ENCODE measurements at places on chromosomes 3 and 15.

GRCh38 chr3:171620825-171621434, 160.7 kb upstream of the TNIK start:
- DNase-seq: no peak

DNA sequence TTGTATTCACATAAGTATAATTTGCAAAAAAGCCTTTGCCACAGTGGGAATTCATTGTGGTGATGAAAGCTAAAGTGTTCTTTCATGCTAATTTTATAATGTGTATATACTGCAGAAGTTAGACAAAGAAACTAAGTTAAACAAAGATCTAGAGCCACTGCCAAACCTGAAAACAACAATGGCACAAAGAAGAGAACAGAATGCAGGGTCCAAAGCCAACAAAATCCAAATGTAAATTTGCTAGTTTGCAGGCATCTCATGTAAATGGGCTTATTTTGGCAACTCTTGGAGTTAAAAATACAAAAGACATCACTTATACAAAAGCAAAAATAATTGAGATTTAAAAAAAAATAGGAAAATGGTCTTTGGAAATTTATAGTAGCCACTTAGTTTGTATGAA, 123.0 kb downstream of the TCF12 start:
- no peak for DNase-seq

GRCh38 chr3:159191447-159191846, 389.6 kb downstream of the MFSD1 start:
- no peak for DNase-seq

DNA sequence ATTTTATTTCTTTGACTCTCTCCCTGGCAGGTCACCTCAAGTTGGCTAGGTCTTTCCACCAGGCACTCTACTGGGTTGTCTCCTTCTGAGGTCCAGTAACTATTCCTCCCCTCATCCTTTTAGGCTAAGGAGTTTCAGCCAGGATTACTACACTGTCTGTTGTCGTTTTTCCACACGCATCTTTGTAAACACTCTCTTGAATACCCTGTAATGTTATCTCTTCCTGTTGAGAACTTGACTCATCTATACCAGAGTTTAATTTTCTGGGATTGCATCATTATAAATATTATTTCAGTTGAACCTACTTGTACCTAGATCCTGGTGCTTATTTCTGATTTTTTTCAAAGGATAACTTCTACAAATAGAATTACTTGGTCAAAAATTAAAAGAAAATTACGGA, 138.3 kb downstream of the SQOR start:
- DNase-seq: no peak

DNA sequence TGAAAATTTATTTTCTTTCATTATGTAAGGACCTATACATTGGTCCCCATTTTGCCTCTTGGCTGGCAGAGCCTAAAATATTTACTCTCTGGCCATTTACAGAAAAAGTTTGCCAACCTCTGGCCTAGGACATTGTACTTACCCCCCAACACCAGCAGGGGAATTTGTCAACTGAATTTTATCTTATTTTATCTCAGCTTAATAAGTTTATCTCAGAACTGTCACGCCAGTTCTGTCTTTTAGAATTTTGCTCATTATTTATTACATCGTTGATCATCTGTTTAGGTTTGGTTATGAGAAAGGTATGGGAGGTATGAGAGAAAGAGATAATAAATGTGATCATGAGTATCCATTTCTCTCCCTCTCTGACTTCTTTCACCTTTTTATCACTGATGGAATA, 38.3 kb downstream of the CHD2 start:
- no peak for DNase-seq

GRCh38 chr3:168249205-168249549, 153.5 kb upstream of the GOLIM4 start:
- DNase-seq: no peak

DNA sequence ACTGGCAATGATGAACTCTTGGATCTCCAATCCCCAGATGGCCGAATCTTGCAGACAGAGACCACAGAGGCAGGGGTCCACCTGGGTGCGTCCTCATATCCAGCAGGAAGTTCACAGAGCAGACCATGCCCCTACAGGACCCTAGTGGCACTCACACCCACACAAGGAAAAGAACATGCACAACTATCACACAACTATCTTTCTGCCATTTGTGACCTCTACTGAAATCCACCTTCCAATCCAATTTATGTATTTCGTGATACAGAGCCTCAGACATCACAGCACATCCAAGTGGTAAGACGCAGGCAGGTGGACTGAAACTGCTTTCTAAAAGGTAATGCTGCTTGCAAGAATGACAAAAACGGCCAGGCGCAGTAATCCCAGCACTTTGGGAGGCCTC, 44.6 kb upstream of the SPATA12 start:
- no peak for DNase-seq

- no peak for DNase-seq
Measured at GRCh38 chr15:66359740-66360139, 3.3 kb upstream of the TIPIN start.

DNA sequence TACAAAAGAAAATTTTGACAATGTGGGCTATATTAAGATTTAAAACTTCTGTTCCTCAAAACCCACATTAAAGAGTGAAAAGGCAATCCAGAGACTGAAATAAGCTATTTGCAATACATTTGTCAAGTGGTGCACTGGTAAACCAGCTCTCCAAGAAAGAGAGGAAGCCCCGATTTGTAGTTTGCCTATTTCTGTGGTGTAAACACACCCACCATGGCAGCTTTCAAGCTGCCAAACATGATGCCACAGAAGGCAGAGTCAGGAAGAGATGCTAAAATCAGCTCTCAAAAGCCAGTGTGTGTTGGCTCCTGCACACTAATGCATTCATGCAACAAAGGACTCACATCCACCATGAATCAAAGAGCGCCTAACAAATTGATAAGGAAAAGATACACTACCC, 17.5 kb downstream of the RFTN1 start:
- no peak for DNase-seq

GRCh38 chr3:71103430-71103921, 480.1 kb downstream of the FOXP1 start:
- DNase-seq: no peak

DNA sequence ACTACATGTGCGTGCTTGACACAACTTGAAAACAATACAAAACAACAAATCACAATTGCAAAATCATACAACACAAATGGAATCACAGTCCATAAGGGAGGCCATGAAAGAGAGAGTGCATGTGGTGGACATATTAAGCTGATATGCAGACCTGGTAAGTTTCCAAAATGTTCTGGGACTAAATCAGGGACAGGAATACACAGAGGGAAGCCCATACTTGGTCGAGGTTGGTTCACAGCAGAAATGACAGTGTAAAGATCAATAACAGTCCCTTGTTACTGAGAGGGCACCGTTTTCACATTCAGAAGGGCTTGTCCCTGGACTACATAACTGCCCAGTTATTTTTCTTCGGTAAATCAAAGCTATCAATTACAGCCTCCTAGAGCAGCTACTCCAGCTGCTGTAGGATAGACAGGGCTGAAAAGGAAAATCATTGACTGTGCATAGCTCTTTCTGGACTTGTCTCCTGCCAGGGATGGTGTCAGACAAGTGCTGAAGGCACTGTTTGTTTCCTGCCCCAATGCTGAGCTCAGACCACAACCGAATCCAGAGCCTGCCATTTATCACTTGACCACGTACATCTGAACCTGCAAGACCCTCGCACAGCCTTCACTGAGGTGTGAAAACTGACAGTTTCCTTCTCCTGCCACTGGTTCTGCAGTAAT, 79.5 kb upstream of the KCNMB2 start:
- no peak for DNase-seq

DNA sequence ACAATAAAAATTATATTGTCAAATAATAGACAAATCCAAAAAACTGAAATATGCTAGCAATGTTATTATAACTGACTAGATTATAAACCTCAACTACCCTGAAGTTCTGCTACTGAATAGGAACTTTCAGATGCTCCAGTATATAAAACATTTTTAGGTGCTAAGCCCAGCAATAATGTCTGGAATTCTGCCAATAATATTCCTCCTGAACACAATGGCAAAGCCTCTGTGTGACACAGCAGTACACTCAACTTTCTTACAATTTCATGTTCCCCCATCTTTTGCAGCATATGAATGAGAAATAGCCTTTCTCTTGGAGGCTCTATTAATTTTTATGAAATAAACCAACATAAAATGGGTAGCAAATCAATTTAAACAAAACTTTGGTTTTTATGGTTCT, 29.5 kb downstream of the ATOSA start:
- no peak for DNase-seq

DNA sequence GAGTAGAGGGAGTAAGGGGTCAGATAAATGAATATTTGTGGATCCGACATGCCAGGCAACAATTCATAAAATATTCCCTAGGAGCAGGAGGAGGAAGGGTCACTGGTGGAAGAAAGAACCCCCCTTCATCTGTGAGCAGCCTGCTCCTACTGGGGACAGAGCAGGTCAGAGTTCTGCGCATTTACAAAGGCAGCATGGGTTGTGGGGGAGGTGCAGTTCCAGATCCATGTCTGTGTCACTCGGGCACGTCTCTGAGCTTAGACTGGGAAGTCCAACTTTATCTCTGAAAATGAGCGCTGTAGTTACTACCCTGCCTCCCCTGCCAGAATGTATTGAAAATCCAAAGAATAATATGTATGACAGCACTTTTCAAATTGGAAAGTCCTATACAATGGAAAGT, 115.2 kb downstream of the GABRG3 start:
- DNase-seq: no peak

- DNase-seq: no peak
Measured at GRCh38 chr3:123155471-123156011, 46.2 kb upstream of the SEC22A start.

DNA sequence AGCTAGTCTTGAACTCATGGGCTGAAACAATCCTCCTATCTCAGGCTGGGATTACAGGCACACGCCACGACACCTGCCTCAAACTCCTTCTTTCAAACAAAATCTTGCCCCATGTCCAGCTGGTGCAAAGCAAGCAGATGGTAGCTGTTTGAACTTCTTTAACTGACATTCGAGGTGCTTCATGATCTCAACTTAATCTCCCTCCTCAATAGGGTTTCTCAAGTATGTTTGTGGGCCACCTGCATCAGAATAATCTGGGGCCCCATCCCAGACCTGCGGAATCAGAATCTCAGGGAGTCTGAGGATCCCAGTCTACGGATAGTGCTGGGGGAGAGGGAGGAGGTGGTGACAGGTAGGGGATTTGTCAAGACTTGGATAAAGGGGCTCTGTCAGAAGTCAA, 20.9 kb upstream of the TRH start:
- DNase-seq: no peak

- no peak for DNase-seq
Measured at GRCh38 chr3:149142682-149143081, 13.2 kb downstream of the HPS3 start.

DNA sequence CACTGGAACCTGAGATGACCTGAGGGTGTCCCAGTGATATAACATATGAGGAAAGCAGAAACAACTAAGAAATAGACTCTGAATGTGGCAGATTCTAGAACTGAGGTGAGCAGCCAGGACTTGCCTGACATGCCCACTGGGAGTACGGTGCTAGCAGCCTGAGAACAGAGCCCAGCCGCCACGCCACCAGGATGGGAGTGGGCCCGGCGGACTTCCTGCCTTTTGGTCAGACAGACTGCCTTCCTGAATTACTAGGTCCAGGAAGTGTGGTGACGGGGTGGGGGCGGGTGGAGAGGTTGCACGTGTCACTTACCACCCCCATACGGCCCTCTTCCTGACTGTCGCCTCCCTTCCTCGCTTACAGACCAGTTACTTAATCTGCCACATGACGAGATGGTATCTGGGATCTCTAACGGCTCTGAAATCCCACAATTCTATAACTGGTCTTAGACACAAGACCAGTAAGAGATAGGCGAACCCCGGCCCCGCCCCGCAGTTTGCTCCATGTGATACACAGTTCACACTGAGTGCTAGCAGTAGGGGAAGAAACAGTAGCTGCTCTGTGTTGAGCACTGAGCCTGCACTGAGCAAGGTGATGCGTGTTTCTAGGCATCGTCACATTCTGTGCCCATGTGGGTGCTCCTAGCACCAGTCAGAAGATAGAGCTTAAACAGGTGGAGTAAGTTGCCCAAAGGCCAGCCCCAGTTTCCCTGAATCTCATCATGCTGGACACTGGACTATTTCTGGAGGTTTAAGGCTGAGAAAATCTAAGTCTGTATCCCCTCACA, 95.7 kb downstream of the CPN2 start:
- peak; percentile 48 for DNase-seq

DNA sequence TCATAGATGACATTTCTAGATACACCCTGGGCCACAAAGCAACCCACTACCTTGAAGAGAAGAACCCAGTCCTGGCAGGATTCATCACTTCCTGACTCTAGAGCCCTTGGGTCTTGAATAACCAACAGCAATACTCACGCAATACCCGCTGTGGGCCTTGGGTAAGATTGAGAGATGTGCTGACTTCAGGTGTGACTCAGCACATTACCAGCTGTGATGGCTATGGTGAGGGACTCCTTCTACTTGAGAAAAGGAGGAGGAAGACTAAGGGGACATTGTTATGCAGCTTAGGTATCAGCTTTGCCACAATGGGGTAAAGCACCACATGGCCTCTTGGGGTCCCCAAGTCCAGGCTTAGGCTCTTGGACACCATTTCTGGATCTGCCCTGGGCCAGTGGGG, 14.9 kb downstream of the C3orf33 start:
- no peak for DNase-seq

DNA sequence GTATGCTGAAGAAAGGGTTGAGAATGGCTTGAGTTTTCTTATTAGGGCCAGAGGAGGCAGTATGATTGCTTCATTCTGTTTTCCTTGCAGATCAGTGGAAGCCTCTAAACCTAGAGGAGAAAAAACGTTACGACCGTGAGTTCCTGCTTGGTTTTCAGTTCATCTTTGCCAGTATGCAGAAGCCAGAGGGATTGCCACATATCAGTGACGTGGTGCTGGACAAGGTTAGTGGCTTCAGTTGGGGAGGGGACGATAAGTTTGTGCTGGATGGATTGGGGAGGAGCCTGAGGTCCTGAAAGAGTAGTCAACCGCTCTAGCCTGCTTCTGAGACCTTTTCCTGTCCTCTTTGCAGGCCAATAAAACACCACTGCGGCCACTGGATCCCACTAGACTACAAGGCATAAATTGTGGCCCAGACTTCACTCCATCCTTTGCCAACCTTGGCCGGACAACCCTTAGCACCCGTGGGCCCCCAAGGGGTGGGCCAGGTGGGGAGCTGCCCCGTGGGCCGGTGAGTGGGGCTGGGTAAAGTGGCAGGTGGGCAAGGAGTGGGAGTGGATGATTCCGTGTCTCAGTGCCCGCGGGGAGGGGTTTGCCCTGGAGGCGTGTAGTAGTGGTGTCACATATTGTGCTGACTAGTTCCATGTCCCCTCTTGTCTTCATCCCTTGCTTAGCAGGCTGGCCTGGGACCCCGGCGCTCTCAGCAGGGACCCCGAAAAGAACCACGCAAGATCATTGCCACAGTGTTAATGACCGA, 8.5 kb downstream of the EIF4G1 start:
- DNase-seq: no peak

GRCh38 chr3:32257641-32258438, 19.4 kb downstream of the CMTM8 start:
- no peak for DNase-seq

DNA sequence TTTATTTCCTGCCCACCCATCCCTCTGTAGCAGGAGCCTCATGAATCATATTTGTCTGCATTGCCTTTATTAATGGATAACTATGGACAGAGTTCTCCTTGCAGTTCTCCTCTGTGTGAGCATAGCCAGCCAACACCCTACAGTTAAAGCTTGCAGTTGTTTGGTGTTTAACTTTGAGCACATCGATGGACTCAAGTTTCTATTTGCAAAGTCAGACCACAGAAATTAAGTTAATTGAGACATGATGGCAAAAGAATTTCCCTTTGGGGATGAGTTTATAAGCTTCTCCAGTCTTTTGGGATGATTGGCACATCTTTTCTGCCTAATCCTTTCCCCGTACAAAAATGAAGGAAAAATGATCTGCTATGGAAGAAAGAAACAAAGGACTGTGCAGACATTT, 398.9 kb upstream of the THBS1 start:
- no peak for DNase-seq

- DNase-seq: no peak
Measured at GRCh38 chr15:52243286-52243685, 52.1 kb upstream of the GNB5 start.

Measured in activated CD8-positive, alpha-beta memory T cell treated with anti-CD3 and anti-CD28 coated beads, Interleukin-2, amount 50 U/mL, for 4 hours (primary cell).